ENCODE measurements at places on chromosomes 1 and 21.

DNA sequence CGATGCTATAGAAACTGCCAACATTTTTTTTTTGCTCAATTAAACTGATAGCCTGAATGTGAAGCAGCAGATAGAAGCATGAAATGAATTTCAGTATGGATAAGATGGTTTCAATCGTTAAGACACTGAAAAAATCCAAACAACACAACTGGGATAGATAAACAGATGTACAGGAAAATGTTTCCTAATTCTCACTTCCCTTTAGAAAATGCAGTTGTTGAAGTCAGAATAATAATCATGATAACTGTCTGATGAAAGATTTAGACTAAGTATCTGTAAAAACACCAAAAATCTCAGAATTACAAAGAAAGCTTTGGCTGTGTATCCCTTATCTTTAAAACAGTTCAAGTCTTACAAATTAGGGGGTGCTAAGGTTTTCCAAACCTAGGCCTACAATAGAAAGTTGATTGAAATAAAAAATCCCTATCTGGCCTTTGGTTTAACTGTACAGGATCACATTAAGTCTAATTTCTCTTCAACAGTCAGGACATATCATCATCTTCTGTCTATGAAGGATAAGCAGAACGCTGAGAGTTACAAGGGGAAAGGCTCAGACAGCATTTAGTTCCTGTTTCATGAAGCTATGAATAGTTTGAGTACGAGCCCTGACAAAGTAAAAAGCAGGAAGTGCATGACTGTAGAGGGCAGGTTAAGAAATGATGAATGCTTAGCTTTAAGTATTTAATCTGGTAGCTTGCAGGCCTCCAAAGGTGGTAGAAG, 203.2 kb downstream of the APP start:
- no peak for DNase-seq

- no peak for DNase-seq
Measured at GRCh38 chr1:180941518-180942275, 29.0 kb downstream of the KIAA1614 start.

DNA sequence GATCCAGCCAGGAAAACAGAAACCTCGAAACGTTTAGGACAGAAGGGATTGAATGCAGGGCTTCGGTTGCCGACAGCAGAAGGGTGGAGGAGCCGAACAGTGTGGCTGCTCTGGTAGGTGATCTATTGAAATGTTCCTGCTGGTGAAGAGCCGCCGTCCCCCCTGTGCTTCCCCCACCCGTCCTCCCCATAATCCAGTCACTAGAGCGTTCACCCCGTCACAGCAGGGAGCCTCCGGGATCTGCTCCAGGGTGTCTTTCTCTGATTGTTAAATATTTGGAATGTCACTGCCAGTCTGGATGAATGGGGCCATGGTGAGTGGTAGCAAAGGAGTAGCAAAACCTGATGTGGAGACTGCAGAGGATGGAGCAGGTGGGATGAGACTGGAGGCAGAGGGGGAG, 255.1 kb upstream of the CSF3R start:
- DNase-seq: no peak

DNA sequence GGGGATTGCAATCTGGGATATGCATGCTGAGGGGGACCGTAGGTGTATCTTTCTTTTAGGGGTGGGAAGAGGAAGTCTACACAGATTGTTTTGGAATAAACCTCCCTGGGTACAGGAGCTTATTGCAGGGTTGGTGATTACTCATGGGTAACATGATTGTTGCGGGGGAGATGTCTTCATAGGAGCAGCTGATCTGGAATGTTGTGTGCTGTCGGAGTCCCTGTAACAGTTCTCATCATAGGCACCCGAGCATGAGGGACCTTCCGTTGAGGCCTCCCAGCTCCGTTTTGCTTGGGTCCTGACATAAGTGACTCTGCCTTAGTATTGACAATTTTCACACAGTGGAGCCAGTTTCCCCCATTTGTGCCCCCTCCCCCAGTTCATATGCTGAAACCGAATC, 4.2 kb upstream of the PRXL2B start:
- no peak for DNase-seq

- DNase-seq: no peak
Measured at GRCh38 chr1:27349784-27350662, 8.2 kb downstream of the SYTL1 start.

DNA sequence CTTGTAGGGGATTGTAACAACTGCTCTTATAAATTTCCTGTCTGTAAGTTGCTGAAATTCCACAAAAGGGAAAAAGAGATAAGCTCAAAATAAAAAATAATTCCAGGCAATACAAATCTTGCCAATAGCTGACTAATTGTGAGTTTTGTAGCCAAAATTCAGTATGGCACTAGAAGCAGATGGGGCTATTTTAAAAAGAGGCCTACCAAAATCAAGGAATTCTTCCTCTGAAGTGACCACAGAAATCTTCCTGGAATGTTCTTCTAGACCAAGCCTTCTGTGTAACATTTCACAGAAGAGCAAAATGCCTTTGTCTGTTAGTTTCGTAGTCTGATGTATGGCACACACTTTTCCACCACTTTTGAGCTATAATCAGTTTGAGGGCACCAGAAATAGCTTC, 127.6 kb downstream of the CYYR1 start:
- no peak for DNase-seq

GRCh38 chr1:41720861-41721410, 197.8 kb downstream of the HIVEP3 start:
- no peak for DNase-seq

- no peak for DNase-seq
Measured at GRCh38 chr1:208778417-208778816, 534.2 kb upstream of the PLXNA2 start.

- no peak for DNase-seq
Measured at GRCh38 chr1:47399138-47399845, 16.8 kb upstream of the FOXE3 start.

- no peak for DNase-seq
Measured at GRCh38 chr1:216224233-216224632, 199.0 kb downstream of the USH2A start.

DNA sequence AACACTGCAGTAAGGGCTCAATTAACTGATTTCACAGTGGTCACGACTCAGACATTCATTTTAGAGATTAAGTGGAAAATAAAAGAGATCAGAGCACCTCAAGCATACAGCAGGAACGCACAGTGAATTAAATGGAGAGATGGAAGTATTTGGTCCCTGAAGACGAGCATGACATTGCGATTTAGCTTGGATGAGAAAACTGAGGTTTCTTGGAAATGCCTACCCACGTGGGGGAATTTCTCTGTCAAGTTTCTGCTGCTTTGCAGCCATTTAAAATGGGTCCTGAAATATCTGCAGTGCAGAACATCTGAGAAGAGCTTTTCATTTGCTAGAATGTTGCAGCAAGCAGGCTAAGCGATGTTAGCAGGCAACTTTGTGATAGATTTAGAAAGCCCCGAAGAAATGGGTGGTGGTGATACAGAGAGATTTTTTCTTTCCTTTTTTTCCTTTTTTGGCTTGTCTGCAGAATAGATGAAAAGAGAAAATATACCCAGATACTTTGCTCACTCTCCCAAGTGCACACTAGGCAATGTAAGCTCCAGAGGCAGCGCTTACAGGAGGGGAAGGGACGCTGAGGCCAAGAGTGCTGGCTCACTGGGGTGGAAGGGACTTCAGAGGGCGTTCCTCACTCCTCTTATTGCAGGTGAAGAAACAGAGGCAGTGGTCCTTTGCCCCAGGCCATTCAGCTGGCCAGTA, 258.0 kb downstream of the KCNJ6 start:
- no peak for DNase-seq

DNA sequence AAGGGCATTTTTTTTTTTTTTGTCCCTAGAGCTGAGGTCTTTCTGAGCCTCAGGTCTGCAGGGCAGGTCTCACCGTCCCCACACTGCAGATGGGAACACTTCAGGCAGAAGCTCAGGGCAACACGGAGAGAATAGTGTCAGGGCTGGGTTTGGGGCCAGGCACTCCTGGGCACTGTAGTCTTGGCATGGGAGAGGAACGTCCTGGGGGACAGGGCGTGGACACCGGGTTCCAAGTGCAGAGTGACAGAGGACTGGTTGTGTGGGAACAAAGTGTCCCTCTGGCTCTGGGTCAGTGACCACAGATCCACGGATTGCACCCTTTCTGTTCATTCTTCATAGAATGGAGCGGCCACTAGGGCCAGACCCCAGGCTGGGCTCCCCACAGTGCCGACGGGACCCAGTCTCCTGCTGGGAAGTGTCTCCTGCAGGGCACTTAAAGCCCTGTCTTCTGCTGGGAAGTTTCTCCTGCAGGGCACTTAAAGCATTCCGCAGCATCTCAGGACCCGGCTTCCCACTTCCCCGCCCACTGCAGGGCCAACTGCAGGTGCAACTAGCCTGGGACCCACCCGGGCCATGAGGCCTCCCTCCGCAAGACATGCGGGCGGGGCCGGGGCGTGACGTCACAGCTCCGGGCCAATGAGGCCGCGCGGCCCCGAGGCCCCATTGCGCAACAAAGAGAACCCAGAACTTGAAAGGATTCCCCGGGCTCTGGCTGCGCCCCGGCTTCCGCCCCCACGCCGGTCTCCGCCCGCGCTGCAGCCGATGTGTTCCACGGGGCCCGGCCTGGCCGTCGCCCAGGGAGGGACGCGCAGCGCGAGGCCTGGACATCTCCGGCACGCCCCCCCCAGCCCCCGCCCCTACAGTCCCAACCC, 1.2 kb downstream of the GPR153 start:
- peak; percentile 28 for DNase-seq

GRCh38 chr1:201214886-201215285, 24.3 kb downstream of the IGFN1 start:
- DNase-seq: no peak

GRCh38 chr1:220281159-220281574, 8.9 kb upstream of the RAB3GAP2 start:
- no peak for DNase-seq

DNA sequence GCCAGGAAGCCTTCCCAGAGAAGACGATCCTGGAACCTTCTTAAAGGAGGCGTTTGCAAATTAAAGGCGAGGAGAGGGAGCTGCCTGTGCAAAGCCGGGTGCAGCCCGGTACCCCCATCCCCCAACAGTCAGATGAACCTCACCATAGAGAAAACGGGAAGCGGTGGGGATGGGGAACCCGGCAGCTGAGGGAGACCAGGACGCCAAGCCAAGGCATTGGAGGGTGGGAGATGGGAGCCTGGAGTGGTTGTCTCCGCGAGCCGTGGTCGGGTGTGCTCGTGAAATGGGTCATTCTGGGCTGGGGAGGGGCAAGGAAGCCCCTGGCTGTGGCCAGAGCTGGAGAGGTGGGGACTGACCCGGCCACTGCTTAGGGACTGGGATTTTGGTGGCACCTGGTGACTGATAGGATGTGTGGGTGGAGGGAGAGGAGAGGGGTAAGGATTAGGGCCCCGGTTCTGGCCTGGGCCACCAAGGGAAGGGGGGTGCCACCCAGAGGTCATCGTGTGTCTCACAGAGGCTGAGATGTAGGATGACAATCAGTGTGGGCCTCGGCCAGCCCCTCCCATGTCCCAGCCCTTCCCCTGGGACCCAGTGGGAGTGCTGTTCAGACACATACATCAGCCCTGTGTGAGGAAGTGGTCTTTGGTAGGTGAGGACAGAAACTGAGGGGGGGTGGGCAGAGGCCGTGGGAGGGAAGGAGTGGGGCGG, 676 bp upstream of the PADI2 start:
- no peak for DNase-seq

DNA sequence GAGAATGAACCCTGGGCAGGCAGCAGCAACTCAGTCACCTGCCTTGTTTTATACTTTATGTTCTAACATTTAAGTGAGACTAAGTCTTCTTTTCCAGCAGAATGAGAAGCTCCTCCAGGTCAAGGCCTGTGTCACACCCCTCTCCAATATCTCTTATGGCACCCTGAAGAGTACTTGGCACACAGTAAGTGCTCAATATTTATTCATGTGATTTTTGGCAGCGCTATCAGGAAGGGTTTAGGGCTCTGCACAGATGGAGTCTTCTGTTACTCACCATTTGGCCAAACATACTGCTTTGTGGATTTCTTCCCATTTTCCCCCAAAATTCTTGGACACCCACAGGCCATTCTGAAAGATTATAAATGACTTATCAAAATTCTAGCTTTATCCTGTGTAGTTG, 43.8 kb upstream of the MYBPHL start:
- DNase-seq: no peak

DNA sequence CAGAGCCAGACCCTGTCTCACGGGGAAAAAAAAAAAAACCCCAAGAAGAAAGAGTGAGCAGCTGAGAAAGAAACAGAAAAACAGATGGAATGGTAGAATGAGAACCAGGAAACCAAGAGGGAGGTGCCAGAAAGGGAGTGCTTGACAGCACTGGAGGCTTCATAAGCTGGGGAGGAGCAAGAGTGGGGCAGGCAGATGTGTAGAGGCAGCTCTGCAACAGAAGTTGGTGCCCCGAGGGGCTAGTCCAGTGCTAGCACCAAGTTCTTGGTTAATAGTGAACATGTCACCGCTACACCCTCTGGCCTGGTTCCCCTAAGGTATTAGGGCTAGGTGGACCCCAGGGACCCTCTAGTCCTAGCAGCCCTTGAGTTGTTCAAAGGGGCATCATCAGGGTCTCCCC, 98.0 kb downstream of the TGFBR3 start:
- no peak for DNase-seq

DNA sequence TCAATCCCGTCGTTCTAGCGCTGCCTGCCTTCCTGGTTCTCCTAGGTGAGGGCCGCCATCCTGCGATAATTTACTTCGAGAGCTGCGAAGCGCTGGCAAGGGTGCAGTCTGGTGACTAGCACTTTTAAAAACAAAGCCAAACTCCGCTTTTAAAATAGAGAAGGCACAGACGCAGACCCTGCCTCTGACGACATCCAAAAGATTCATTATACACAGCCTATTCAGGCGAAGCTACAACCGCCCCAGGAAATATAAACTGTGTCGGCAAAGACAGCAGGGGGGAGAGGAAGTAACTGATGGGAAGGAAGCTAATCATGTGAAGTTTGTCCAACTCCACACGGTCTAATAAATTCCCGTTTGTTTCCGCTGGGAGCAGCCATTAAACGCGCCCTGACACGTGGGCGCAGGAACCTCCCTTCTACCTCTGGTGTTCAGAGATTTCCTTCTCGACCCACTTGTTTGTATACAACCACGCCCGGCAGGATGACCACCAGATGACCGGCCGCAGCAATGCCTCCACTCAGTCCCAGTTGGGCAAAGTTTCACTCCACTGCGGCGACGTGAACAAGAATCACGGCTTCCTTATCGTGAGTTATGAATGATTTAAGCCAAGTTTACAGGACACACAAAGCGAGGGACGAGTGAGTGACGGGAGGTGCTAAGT, 1.3 kb downstream of the GNG12 start:
- no peak for DNase-seq

DNA sequence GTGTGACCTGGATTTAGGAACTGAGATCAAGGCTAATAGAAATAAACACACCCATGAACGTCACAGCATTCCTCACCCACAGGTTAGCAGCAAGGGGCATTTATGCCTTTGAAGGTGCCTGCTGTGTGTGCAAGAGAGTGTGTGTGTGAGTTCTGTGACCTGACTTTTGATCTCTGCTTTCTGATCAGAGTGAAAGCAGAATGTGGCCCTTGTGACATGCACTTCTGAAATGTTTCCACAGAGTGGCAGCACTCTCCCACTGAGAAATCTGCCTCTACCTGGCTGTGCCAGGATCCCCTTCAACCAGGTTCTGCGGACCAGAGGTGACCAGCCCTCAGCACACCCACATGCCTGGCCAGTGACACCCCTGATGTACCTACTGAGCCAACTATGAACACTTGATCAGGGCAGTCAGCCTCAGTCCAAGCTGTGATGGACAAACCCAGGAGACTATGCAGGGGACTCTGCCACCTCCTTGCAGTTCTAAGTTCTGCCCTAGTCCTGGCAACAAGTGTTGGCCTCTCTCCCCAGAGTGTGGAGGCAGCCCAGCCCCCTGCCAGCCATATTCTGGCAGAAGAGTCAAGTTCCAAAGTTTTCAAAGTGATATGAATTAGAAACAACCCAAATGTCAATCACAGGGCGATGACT, 41.0 kb downstream of the RXRG start:
- no peak for DNase-seq
